Choroid plexus epithelial cell (primary cell): ENCODE measurements at places on chromosomes 6 and 20.

GRCh38 chr6:1641343-1641885 lies 31.7 kb downstream of the FOXC1 start:
- no peak for DNase-seq

GRCh38 chr6:168493976-168494375 lies 53.0 kb downstream of the SMOC2 start:
- no peak for DNase-seq

- DNase-seq, result no peak
Observed at GRCh38 chr6:65202738-65203137, 504.3 kb downstream of the EYS start.

DNA sequence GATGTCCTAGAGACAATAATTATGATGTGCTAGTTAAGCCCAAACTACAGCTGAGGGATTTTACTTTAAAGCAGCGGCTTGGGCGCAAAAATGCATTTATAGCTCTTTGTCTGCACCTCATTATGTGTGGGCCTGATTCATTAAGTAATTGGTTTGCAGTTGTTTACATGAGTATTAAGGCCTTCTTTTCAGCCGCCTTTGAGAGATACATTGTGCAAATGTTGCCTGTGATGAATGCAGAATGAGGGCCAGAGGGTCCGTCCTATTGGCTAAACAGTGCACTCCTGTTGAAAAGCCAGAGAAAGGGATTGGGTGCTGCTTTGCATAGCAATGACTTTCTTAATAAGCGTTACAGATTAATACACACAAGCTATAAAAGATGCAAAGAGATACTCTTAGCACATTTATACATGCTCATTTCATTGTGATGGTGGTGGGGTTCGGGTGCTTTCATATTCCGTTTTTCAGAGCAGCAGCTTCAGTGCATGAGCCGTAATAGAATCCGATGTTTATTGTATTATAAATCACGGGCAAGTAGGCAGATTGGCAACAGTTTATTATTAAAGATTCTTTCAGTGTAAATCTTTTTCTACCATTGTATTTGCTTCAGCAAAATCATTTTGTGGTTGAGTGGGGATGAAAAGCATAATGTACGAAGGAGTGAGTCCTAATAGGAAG lies 68.2 kb upstream of the XRN2 start:
- no peak for DNase-seq

GRCh38 chr6:148760258-148760534 lies 13.4 kb downstream of the UST start:
- no peak for DNase-seq

- peak; percentile 99 for DNase-seq
Observed at GRCh38 chr6:31541658-31542521, at the start of gene DDX39B. TSS of gene DDX39B (minus strand) at chr6:31542003. CDS start at chr6:31540532, 1,471 bp downstream.

GRCh38 chr6:64062960-64063683 lies 427.5 kb downstream of the PHF3 start:
- peak; percentile 42 for DNase-seq

- no peak for DNase-seq
Observed at GRCh38 chr20:7760247-7761031, 179.8 kb downstream of the HAO1 start.

- no peak for DNase-seq
Observed at GRCh38 chr6:36283608-36284007, 13.7 kb downstream of the PNPLA1 start.
